ENCODE measurements at places on chromosomes 1 and 21. TPM values are rescaled to one million over a fixed set of nuclear protein-coding genes. Genes with fewer than 3 reads are reported as not detected.

The RBP7 gene
- polyA plus RNA-seq: 20.7 TPM

The PAX7 gene
- polyA plus RNA-seq: not detected

The ZSWIM5 gene
- polyA plus RNA-seq: 6.7 TPM

- DNase-seq: no peak
Observed at GRCh38 chr1:20983297-20983889, 193.3 kb downstream of the EIF4G3 start.

GRCh38 chr1:223628233-223629125 is 37.0 kb downstream of the CAPN8 start:
- DNase-seq: no peak

GRCh38 chr1:212452323-212453155 is 19.8 kb downstream of the NENF start:
- DNase-seq: no peak

DNA sequence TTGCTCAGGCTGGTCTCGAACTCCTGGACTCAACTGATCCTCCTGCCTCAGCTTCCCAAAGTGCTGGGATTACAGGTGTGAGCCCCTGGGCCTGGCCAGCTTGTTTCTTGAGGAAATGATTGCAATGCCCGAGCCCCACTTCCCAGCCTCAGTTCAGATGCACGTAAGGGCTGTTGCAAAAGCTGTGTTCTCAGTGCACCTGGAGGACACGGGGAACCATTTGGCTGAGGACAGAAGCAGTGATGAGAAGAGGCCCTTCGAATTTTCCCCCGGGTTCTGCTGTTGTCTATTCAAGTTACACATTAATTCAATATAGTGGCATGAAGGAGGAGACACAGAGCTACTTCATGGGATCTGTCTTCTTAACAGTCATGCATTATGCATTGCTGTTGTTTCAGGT is 78.8 kb upstream of the WDR26 start:
- DNase-seq: no peak

DNA sequence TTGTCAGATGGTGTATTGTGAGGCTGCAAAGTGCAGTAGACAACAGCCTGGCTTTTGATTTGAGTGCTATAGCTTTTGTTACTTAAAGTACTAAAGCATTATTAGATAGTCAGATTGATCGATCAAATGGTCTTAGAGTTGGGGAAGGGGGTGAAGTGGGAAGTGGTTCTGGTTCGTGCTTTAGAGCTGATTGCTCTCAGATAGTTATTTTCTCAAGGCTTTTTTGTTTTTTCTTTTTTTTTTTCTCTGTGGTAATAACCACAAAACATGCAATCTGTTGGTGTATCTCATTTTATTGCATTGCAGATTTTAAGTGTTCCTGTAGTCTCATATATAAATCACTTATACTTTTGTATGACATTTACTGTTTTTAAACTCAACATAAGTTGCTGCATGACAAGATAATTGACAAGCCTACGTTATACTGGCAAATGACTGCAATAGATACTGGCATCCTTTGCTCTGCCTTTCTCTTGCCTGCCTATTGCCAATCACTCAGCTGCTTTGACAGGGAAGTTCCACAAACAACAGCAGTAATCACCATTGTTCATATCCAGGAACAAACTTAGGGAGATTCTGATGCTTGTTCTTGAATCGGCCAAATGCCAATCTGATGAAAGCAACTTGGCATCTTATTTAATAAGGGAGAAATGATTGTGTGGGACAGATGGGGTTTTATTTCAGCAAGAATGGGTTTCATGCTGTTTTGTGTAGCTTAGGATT is 125.0 kb upstream of the B3GALT2 start:
- DNase-seq: no peak

DNA sequence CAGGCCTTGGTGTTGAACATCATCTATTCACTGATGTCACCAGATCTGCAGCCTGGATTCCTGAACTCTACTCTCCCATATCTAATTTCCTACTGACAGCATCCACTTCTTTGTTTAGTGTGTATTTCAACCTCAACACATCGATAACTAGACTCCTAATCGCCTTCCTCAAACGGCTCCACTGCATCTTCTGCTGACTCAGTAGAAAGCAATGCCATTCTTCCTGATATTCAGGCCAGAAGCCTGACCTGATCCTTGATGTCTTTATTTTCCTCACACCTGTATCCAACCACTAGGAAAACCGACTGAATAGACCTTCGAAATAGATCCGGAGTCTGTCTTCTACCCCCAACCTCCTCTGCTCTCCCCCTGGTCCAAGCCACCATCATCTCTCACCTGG is 466.9 kb downstream of the PCP4 start:
- no peak for DNase-seq

- DNase-seq: no peak
Observed at GRCh38 chr1:197152662-197153061, 6.2 kb upstream of the ASPM start.

- no peak for DNase-seq
Observed at GRCh38 chr1:110205591-110206155, 4.4 kb upstream of the KCNC4 start.

GRCh38 chr1:169924829-169925228 is 31.1 kb upstream of the SCYL3 start:
- DNase-seq: no peak

- no peak for DNase-seq
Observed at GRCh38 chr1:180633057-180634056, 1.5 kb downstream of the XPR1 start.

DNA sequence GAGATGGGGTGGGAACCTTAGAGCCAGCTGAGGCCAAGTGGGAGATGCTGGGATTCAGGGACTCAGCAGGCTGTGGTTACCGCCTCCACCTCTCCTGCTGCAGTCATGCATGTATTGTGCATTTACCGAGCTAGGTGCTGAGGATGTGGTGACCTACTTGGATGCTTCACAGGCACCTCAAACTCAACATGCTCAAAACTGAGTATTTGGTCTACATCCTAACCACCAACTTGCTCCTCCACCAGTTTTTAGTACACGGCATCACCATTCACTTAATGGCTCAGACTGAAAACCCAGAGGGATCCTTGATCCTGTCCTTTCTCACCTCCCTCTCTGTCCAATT is 5.6 kb downstream of the CHRNB2 start:
- no peak for DNase-seq

DNA sequence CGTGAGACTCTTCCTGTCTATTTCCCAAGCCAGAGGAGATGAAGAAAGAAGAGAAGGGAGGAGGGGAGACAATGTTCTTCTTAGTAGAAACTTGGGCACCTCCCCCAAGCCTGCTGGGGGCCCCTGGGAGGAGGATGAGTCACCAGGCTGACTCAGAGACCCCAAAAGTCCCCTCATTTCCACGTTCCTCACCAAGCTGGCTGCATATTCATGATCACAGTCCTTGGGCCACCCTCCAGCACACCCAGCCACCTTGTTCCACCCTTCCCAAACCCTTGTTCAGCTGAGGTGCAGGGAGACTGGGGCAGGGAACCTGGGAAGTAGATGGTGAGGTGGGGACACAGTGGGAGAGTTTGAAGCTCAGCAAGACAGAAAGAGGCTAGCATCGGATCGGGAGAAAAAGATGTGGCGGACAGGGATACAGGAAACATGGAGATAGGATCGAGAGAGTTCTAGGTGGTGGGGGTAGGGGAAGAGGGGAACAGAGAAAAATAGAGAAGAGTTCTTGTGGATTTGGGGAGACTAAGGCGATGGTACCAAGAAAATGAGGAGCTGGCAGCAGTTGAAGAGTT is 712 bp downstream of the RAB13 start:
- DNase-seq: no peak

DNA sequence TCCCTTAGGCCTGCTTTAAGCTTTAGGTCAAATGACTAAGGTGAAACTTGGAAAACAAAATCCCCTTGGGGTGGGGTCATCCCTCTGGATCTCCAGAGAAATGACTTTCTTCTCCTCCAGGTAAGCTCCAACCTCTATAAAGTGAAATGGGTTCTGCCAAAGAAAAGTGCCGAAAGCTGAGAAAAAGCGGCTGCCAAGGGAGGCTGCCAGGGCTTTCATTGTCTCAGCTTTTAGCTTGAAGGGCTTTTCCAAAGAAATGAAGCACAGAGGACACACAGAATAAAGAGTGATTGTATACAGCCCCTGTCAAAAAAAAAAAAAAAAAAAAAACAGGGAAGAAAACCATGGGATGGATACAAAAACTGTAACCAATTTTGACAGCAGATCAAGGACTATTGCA is 126.9 kb downstream of the TGFBR3 start:
- DNase-seq: no peak

DNA sequence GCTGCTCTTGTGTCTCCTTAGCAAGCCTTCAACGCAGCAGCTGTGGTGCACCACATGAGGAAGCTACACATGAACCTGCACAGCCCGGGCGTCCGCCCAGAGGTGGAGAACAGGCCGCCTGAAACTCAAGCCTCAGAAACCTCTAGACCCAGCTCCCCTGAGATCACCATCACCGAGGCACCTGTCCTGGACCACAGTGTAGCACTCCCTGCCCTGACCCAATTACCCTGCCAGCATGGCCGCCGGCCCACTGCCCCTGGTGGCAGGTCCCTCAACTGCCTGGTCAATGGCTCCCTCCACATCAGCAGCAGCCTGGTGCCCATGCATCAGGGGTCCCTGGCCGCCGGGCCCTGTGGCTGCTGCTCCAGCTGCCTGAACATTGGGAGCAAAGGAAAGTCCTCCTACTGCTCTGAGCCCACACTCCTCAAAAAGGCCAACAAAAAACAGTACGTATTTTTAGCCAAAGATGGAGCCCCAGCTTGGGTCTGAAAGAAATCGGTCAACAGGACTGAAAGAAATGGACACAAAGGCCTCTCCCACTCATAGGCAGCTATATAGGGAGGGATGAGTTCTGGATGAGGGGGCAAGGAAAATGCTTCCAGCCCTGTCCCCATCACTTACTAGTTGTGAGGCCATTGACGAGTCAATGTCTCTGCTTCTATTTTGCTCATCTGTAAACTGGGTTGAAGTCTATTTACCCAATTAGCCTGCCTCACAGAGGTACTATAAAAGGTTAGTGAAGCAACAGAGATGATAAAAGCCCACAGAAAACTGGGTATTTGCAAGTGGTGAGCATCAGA is 28.5 kb downstream of the CAMK1G start:
- DNase-seq: no peak

DNA sequence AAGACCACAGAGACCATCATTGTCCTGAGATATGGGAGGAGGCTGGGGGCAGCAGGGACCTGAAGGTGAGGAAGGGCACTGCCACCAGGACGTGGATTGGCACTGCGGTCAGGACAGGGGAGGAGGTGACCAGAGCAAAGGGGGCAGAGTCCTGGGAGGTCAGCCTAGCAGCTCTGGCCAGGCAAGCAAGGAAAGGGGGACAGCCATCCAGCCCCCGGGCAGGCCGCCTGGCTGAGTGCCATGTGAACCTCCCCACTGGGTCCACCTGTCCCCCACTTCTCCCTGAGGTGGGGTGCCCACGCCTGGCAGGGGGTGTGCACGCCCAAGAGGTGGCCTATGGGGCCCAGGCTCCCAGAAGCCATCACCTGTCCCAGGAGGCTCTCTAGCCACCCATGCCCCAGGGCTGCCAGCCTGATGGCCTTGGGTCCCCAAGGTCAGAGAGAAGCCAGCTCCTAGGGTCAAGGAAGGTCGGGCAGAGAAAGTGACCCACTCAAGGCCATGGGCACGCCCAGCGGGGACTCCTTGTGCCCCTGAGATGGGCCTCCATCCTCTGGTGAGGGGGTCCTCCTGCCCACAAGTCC is 17.6 kb upstream of the PTTG1IP start:
- no peak for DNase-seq

DNA sequence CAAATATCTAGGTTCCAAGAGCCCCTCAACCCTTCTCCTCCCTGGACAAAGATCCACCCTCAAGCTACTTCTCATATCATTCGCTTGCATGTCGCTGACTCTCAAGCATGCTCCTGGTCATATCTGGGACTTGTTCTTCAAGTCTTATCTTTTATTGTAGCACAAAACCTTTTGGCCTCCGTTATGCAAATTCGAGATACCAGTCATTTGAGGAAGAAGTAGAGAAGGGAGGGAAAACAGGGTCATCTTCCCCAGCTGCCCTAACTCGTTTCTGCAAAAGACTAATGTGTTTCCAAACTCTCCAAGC is 63.8 kb upstream of the ETS2 start:
- DNase-seq: no peak
